ENCODE measurements at places on chromosomes 2 and 18.
A peak's percentile ranks its signal among the peaks of the same experiment; 100 is the strongest.

DNA sequence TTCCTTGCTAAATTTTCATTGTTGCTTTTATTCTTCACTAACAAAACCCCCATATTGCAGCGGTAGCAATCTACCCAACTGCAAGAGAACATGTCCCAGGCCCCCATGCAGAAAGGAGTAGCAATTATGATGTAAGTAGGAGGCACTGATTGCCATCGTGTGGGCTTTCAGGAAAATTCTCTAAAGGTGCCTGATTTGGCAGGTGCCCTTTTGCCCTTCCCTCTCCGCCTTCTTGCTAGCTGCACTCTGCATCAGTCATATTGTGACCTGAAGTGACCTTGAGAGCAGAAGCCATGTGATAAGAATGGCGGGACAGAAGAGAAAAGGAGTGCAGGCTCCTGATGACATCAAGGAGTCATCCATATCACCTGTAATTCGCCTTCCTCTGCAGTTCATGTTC, 112.1 kb downstream of the NCKAP5 start:
- no peak for DNase-seq

GRCh38 chr18:24396082-24396633, 1.5 kb downstream of the OSBPL1A start:
- DNase-seq = peak; percentile 37

- DNase-seq = no peak
These were observed 377.1 kb upstream of the CNTNAP5 start for GRCh38 chr2:123648016-123648415.

DNA sequence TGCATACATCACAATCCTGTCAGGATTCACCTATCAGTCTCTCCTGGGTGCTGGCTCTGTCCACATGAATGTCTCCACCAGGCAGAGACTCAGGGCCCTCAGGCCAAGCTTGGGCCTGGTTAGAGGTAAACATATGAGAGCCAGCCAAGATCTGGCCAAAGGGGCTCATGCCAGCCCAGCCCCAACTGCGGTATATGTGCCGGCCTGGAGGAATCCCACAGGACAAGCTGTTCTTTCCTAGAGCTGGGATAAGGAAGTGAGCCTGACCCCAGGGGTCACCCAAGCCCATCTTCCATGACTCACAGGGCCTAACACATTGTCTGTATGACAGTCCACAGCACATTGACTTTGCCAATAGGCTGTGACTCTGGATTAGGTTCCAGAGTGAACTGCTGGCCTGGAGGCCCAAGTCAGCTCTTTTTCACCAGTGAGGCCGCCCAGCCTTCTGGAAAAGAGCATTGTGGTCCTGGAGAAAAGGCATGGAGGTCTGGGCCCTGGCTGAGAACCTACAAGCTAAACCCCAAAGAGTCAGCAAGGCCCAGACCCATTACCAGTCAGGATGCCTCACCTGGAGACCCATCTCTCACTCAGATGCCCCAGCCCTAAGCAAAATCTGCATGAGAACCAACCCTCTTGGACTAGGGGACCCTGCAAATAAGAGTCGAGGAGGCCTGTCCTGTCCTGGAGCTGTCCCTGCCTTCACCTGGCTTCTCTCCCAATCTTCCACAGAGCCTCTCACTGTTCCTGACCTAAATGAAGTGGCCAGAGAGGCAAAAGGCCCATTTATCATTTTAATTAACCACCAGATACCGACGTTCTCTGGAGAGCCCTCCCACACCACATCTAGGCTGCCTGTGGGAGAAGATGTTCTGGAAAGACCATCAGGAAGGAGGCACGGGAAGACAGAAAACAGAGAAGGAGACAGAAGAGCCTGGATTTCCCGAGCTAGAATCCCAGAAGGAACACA, 120.9 kb upstream of the PKDCC start:
- DNase-seq = peak; percentile 52

GRCh38 chr2:109270505-109271312, 141.7 kb downstream of the SH3RF3 start:
- no peak for DNase-seq

DNA sequence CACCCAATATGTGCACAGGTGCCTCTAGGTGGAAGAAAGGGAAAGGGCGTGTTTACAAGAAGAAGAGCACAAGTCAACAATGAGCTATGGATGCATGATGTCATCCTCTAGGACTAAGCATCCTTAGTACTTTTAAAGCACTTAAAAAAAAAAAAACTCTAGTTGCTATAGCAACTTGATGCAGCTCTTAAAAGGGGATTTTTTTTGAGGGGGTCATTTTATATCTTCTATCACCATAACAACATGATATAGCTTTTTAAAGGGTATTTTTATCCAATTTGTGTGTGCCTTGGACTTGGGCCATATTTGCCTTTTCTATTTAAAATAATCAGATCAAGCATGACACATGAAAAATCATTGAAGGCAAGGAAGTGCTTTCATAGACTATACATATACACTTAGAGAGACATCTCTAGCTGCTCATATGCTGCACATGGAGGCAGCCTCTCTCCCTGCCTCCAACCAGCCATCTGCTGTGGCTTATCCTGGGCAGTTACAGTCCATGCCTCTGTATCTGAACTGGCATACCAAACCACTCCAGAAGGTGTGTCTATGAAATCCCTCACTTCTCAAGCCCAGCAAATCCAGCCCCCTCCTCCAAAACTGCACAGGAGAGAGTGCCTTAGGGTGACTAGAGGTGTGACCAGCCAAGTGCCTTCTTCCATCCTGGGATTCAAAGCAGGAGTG, 165.4 kb downstream of the MSH2 start:
- no peak for DNase-seq

DNA sequence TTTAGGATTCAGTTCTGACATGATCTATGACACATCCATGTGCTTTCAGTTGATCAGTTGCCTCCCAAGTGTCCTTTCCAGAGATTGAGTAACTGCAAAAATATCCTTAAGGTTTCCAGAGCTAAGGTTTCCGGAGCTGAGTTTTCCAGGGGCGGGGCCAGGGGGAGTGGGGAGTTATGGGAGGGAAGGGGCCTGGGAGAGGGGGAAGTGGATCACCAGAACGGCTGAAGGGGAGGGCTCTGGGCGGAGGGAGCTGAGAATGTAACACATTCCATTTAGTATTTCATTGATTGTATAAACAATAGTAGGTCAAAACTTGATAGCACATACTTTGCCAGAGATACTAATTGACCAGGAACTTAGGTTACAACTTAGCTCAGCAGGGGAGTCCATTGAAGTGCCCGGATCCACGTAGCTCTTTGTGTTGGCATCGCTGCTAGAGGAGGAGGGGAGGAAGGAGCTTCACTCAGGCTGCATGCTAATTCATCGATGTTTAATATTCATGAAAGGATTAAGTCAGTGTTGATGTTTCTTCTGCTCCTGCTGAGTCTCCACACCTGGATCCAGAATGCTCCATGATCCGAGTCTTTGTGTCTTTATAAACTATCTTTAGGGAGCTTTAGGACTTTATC, 289.8 kb downstream of the ALPK2 start:
- DNase-seq = no peak
